ENCODE measurements at places on chromosomes 12 and 14. TPM values are rescaled to one million over a fixed set of nuclear protein-coding genes. Genes with fewer than 3 reads are reported as not detected.

GRCh38 chr12:98869886-98870503 lies 224.9 kb downstream of the APAF1 start:
- no peak for DNase-seq

DNA sequence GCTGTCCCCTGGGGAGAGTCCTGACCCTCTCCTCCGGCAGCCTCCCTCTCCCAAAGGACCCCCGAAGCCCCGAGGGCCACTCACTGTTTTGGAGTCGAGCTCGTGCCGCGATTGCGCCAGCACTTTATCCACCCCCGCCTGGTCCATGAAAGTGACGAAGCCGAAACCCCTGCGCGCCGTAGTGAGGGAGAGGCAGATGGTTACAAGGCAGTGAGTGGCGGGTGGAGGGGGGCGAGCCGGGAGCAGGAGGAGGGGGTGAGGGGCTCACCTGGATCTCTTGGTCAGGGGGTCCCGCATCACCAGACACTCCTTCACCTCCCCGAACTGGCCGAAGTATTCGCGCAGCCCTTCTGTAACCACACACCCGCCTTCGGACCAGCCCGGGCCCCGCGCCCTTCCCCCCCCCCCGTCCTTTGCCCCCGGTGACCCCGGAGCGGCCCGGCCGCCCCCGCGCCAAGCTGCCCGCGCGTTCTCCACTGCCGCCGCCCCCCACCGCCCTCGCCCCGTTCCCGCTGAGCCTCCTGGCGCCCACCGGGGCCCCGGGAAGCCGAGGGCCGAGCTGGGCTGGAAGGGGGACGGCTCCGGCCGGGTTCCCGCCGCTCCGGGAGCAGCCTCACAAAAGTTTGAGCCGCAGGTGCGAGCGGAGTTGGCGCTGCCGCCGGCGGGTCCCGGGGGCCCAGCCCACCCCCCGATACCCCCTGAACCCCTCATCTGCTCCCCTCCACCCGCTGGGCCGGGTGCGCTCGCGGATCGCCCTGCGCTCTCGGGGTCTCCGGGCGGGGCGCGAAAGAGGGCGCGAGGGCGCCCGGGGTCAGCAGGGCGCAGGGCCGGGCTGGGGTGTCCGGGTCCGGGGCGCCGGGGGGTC lies 808 bp downstream of the MSI1 start:
- DNase-seq: no peak

GRCh38 chr14:22391908-22392565 lies 197.0 kb downstream of the DAD1 start:
- DNase-seq: no peak

DNA sequence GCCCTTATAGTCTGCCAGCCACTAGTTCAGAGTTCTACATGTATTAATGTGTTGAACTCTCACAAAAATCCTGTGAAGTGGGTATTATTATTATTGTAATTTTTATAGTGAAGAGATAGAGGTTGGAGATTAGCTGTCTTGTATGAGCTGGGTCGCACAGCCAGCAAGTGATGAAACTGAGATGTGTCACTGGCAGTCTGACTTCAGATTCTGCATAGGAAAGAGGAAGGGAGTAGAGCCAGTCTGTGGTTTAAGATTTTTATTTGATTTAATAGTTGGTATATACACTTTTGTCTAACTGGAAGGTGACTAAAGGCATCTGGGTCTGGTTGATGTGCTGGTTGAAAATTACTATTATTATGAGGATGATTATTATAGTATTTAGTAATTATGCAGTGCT lies 5.8 kb upstream of the FRS2 start:
- no peak for DNase-seq

DNA sequence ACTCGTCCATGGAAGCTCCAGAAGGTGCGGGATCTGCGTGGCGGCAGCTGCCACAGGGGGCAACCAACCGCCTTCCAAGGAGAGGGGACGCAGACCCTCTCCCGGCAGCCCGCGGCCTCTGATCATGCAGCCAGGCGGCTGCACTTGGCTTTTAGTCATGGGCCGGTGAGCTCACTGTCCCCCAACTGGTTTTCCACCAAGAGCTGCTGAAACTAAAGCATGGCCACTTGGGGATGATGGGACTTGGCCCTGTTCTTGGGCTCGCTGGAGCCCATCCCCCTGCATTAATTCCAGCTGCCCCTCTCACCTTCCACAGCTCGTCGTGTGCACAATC lies 39.1 kb downstream of the CCDC85C start:
- no peak for DNase-seq

DNA sequence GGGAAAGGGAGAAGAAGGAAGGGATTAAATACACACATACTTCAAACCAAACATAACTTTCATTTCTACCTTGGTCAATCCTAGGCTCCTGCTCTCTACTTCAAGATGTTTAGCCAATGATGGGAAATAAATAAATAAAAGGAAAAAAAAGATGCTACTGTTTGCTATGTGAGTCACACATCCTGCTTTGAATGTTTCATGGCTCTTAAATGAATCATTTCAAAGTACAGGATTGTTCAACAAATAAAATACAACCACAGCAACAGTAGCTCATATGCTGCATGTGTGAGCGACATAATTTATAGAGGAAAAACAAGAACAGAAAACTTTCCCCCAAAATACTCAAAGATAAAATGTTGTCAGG lies 54.3 kb upstream of the NPFF start:
- no peak for DNase-seq

- no peak for DNase-seq
These were observed 17.0 kb upstream of the WNT5B start for GRCh38 chr12:1611803-1612572.

GRCh38 chr12:70774055-70774454 lies 136.8 kb upstream of the PTPRB start:
- no peak for DNase-seq

GRCh38 chr12:2287151-2287550 lies 234.4 kb downstream of the CACNA1C start:
- no peak for DNase-seq

DNA sequence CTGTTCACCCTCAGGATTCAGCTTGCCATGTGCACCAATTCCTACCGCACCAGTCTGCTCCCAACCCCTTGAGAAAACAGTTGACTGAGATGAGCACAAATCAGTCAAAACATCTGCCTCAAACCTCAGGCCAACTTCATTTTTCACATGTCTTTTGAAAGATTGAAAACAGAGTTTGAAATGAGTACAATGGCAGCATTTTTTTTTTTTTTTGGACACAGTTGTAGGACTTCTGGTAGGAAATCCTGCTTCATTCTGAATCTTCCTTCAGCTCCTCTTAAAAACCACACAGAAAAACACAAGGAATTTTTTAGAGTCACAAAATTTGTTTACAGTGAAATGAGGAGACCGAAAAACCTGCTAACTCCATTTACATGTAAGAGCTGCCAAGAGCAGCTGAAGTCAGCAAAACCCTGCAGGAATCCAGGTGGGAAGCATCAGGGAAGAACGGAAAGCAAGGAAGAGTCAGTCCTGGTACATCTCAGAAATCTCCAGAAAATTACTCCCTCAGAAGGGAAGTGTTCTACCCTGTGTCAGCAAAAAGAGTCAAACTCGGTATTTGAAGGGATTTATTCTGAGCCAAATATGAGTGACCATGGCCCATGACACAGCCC lies 100.3 kb upstream of the TMTC1 start:
- DNase-seq: no peak

- no peak for DNase-seq
These were observed 14.5 kb downstream of the DYRK2 start for GRCh38 chr12:67662910-67663538.

- no peak for DNase-seq
These were observed 5.5 kb upstream of the PAX9 start for GRCh38 chr14:36655963-36656686.

- no peak for DNase-seq
These were observed 189.7 kb downstream of the EPS8 start for GRCh38 chr12:15599266-15600037.

DNA sequence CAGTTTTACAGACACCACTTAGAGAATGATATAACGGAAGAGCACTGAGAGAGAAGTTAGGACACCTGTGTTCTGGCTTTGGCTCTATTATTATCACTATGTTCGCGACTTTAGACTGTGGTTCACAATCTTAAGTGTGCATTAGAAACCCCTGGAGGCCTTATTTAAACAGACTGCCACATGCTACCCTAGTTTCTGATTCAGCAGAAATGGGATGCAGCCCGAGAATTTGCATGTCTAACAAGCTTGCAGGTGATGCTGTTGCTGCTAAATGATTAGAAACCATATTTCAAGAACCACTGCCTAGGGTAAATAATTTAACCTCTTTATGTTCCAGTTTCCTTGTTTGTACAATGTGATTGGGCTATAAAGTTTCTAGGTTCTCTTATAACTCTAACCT lies 3.6 kb upstream of the RAD51AP1 start:
- no peak for DNase-seq

DNA sequence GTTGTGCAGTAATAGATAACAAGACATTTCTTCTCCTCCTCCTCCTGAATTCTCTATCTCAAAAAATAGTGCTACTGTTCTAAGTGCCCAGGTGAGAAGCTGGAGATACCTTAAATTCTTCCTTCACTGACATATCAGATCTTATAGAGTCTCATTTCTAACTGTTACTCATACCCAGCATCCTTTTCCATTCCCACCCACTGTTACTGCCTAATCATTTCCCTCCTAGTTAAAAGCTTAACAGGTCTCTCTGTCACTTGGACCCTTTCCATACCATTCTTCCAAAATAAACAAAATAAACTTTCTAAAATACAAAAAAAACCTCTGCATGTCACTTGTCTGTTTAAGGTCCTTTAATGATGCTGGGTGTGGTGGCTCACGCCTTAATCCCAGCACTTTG lies 124.4 kb downstream of the VEZT start:
- DNase-seq: no peak

- DNase-seq: no peak
These were observed 3.9 kb upstream of the KRT6B start for GRCh38 chr12:52455821-52456220.

- DNase-seq: no peak
These were observed 17.2 kb upstream of the AKAP5 start for GRCh38 chr14:64447876-64448670.

DNA sequence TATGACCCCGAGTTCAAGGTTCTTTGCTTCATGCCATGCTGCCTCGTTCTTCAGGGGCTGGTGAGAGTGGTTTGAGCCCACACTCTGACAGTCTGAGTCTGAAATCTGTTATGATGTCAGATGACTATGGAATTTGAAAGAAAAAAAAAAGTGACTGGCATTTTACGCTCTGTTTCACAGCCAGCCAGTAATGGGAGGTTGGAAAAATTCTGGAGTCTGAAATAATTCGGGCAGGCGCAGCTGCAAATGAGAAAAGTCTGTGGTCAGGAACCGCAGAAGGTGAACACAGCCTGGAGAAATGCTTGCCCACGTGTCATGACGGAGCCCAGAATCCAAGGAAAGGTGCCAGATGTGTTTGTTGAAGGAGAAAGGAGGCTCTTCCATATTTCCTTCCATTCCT lies 269.8 kb upstream of the PWP1 start:
- no peak for DNase-seq

- no peak for DNase-seq
These were observed 21.7 kb downstream of the AICDA start for GRCh38 chr12:8590842-8591545.

GRCh38 chr14:91897106-91897701 lies 29.9 kb upstream of the TC2N start:
- DNase-seq: no peak

- DNase-seq: no peak
These were observed 15.4 kb downstream of the CHGA start for GRCh38 chr14:92938235-92938875.

- no peak for DNase-seq
These were observed 10.0 kb upstream of the NRIP2 start for GRCh38 chr12:2844786-2845185.

DNA sequence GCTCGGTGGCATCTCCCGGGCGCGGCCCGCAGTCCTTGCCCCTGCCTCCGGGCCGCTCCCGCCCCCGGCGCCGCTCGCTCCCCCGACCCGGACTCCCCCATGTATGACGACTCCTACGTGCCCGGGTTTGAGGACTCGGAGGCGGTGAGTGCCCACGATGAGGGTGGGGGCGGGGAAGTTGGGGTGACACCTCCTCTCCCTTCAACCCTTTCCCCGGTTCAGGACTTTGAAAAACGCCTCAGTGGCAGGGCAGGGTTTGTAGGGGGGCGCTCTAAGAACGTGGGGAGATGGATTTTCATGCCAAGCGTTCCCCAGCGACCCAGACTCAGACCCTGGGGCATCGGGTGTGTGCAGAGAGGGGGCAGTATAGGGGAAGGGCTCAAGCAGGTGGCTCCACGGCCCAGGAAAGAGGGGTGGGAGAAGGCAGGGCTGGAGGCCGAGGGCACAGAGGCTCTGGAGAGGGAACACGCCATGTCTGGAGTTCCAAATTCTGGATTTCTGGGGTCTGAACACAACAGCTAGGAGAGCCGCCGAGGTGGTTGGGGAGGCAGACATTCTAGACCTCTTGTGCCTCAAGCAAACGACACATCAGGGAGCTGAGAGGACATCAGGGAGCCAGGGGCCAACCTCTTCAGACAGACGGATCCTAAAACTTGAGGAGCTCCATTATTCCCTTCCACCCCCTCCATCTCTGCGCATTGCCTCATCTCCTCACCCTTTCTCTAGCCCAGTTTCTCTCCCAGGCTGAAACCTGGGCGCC lies 715 bp downstream of the CACNB3 start:
- DNase-seq: no peak

- DNase-seq: no peak
These were observed 499.2 kb upstream of the ATP2B1 start for GRCh38 chr12:90207799-90208198.

GRCh38 chr12:10031771-10032175 lies 1.3 kb downstream of the CLEC9A start:
- no peak for DNase-seq

DNA sequence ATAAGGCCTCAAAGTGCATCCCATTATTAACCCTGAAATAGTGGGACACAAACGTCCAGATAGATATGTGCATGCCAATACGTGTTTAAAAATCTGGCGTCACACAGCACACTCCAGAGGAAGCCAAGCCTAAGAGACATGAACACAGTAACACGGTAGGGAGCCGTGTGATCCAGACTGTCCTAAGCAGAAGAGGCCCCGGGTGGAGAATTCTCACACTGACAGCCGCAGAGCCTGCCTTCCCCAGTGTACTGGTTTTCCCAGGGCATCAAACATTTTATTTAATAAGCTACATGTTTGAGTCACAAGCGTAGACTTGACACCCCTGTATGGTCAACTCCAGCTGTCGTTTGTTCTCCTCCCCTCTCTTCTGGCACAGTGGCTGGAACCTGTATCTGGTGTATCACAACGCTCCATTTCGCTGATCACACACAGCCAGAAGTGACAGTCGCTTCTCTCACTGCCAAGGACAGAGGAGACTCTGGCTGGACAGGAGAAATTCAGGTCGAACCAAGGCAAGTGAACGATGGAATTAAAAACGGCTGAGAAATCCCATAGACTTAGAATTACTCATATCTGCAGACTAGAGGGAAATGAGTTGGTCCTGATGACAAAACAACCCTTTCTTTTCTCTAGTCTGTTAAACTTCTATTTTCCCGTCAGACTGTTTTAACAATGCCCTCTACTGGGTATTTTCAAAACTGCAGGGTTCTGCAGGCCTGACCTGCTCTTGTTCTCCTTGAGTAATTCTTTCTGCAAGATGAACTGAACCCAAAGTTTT lies 359.9 kb downstream of the RGS6 start:
- no peak for DNase-seq

Gene OR6C76
- not detected for total RNA-seq

Gene ZNF385A
- total RNA-seq: 0.99 TPM

Gene SLC6A15
- total RNA-seq: not detected

Gene FSCB
- not detected for total RNA-seq

Gene ACSS3
- not detected for total RNA-seq

Gene GAS2L3
- total RNA-seq: 0.86 TPM
